ENCODE measurements at places on chromosomes 3 and 15.

- DNase-seq = no peak
Observed at GRCh38 chr15:64701482-64702184, 73.8 kb downstream of the RBPMS2 start.

- DNase-seq = peak; percentile 63
Observed at GRCh38 chr3:117628823-117629291, 919.3 kb downstream of the TUSC7 start.

DNA sequence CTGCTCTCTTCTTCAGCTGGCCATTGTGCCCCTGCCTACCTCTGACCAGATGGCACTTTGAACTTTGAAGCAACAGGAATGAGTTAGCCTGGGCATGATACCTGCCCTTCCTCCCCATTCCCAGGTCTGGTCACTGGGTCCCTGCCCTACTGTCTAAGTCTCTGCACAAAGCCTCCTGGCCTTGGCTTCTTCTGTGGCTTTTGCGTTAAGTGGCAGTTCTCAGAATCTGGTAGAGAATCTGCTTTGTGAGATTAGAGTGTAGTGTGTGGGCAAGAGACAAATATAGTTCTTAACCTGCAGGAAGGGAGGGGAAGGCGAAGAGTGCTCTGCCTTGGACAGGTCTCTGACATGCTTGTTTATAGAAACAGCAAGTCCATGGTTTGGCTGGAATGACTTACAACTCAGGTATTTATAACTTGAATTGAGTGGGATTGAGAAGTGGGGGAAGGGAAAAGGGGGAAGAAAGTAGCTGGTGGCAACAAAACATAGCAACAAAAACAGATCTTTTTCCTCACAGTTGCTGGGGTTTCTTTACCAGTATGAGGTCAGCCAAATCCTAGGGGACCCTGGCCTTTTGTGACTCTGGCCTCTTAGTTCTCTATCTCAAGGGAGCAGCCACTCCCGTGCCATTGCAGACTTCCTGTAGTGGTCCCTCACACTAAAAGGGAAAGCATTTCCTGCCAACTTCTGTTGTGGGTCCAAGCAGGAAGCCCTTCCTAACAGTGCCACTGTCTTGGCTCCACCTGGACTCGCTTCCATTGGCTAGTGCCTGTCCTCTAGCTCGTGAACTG lies 16.7 kb downstream of the MAPKBP1 start:
- no peak for DNase-seq

GRCh38 chr3:107651782-107652181 lies 129.0 kb downstream of the BBX start:
- no peak for DNase-seq

- peak; percentile 59 for DNase-seq
Observed at GRCh38 chr15:40857601-40858341, 13.9 kb downstream of the SPINT1 start.

DNA sequence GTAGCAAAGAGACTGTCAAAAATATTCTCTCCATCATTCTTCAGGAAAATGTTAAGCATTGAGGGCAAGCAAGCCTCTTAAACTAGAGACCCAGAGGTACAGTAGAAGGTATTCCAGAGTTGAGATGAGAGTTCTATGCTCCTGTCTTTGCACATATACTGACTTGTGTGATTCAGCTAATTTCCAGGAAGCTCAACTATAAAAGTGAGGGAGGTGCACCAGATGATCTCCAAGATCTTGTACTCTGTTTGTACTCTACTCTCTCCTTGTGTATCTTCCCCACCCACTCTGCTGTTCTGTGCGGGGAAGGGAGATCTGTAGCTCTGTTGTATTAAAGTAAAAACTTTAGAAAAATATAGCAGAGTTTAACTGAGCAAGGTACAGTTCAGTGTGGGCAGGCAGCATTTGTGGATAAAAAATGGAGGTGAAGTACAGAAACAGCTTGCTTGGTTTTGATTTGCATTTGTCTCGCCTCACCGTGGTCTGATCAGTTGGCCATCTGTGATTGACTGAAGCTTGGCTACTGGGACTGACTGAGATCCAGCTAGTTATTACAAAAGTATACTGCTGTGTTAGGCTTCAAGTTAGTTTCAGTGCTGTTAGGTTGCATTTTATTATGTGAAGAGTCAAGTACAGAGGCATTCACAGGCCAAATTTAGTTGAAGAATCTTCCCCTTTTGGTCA lies 463.1 kb upstream of the GOLIM4 start:
- no peak for DNase-seq

DNA sequence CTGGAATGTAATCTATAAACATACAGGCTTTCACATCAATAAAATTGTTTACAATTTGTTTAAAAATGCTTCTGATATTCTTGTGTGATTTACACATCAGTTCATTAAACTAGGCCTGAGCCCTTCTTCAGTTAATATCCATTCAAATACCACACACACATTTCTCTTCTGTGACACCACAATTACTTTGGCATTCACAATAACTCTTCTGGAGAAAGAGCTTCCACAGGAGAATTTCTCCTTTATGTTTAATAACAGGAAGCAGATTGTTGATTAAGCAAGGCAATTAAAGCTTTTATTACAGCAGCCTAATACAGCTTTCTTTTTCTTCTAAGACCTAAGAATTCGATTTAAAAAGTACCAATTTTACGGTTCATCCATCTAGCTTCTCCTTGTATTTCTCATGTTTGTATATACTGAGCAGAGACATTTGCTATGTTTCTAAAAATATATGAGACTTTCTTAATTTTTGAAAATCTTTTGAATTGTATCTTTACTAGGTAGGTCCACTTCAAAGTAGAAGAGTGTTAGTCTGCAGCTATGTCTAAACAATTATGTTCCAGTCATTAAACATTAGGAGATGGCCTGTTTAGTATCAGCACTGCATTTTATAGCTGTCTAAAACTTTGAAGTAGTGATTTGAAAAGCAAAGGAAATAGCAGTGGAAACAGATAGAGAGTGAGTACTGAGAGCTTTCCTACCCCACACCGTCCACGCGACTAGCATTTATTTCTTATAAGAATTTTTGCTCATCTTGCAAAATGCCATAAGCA lies 511.1 kb upstream of the UBE2E2 start:
- no peak for DNase-seq

DNA sequence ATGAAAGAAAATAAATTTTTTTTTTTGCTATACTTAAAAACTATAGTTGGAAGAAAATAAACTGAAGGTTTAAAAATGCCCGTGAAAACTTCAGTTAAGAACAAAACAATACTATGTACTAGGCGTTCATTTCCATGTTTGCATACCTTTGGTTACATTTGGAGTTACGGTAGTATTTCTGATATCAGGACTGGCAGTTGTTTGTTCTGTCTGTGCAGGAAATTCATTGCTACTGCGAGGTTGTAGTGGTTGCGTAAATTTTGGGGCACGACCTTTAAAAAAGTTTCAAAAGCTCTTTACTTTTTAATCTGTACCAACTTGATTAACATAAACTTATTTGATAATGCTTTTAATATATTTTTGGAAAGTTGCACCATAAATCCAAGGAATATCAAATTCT lies 47.9 kb downstream of the ST3GAL6 start:
- DNase-seq = no peak

DNA sequence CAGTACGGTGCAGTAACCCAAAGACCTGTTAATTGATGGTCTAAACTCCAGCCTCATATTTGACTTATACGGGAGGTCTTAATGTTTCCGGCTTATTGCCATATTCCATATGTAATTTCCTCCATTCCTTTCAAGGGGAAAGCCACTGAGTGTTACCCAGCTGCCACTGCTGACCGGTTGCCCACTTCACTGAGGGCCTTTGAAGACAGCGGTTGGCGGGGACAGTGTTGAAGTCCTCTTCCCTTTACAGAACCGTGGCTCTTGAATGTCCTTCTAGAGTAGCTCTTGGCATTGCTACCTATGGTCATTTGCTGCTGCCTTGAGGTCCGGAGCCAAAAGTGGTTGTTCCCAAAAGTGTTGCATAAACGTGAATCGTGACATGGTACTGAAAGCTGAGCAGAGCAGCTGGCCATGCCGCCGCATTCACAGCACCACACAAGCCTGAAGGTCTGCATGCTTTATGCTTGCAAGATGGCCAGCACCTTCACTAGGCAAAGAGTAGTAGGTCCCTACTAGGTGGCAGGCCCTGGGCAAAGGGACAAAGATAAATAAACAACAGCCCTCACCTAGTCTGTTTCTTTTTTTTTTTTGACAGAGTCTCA lies 51.7 kb upstream of the CTDSPL start:
- DNase-seq = no peak

DNA sequence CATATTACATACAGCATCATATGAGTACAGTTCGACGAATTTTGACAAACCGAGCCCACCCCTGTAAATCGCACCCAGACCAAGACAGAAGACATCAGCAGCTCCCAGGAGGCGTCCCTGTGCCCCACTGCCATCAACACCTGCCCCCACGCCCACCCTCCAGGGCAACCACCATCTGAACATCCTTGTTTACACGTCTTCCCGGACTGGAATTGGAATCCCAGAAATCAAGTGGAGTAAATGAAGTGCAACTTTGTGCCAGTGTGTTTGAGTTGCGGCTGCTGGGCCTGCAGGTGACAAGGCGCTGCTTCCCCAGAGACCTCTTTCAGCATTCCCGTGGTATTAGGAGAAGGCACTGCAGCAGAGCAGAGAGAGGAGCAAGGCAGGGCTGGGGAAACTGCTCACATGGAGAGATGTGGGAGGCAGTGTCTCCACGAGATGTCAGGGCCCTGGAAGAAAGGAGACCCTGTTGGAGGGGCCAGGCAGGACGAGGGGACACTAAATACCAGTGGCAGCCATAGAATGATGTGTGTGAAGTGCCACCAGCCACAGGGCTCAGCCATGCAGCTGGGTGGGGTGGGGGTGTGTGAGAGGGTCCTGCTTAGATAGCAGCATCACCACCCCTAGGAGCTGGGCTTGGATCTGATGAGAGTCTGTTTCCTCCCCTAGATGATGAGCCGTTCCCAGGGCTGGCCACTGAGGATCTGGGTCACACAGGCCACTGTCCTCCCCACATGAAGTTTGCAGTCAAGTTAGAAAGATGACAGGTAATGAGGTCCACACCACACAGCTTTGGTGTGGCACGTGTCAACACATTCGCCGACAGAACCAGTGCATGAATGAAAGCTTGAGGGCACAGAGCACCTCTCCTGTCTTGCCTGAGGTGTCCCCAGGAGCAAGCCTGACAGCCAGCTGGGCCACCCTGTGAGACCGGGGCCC lies 33.4 kb upstream of the PCSK6 start:
- no peak for DNase-seq

DNA sequence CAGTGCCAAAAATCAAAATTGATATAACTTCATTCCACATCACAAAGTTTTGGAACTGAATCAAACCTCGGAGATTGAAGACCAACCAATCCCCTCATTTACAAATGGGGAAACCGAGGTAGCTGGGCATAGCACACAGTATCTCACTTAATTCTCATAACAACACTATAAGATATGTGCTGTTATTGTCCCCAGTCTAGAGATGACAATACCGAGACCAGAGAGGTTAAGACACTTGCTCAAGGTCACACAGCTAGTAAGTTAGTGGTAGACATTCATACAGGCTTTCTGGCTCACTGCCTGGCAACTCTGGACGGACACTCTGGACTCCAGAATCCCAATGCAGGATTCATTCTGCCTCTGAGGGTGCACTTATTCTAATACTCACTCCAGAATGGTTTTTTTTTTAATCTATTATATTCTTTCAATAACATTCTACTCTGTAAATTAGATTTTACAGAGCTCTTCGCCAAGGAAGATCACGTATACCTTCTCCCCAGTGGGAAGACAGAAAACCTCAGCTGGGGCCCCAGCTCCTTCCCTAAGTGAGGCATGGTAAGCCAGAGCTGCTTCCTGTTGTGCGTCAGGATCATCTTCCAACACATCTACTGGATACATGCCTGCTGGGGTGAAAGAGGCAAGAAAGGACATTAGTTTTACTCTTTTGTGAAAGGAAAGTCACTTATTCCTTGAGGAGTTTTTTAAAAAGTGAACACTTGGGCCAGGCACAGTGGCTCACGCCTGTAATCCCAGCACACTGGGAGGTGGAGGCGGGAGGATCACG lies 128.4 kb upstream of the IGF1R start:
- no peak for DNase-seq

DNA sequence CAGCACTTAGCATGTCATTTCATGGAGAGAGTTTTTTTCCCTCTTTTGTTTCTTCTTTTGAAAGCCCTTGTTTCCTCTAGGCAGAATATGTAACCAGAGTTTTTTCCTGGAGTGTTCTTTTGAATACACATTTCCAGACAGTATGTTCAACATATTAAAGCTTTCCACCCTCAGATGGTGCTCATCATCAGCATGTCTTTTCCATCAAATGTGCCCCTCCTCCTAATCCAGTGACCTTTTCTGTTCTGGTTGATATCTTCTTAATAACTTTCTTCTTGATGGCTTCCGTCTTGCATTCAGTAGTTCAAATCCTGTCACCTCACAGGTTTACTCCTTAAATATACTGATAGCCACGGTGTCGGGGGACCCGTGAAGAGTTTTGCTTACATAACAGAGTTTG lies 78.6 kb downstream of the FNDC3B start:
- no peak for DNase-seq

- DNase-seq = no peak
Observed at GRCh38 chr3:68764554-68764953, 167.8 kb downstream of the TAFA4 start.

DNA sequence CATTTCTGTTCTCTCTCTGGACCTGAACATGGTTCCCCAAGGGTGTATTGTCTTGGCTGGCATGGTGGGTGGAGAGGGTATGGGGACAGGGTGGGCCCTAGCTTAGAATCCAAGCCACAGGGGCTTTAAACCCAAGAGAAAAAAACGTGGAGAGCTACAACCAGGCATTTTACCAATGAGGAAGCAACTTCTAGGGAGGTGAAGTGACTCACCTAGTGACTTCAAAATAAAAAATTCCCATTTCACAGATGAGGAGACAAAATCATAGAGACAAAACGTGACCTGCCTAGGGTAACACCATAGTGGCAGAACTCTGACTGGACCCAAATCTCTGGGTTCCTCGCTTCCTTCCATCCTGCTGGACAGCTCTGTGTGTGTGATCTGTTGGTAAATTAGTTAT lies 216.8 kb downstream of the RPLP1 start:
- no peak for DNase-seq

- no peak for DNase-seq
Observed at GRCh38 chr15:83612226-83612625, 41.7 kb upstream of the ADAMTSL3 start.

- DNase-seq = no peak
Observed at GRCh38 chr15:92624401-92624991, 31.1 kb downstream of the FAM174B start.

- DNase-seq = no peak
Observed at GRCh38 chr15:82714016-82714415, 4.3 kb upstream of the AP3B2 start.

Measured in NCI-H774 (cell line).